ENCODE measurements at places on chromosomes 1 and 21.

- DNase-seq, result no peak
Measured at GRCh38 chr1:114209971-114210370, 56.3 kb upstream of the SYT6 start.

GRCh38 chr1:9615316-9616063 is 26.8 kb downstream of the TMEM201 start:
- peak; percentile 61 for DNase-seq

DNA sequence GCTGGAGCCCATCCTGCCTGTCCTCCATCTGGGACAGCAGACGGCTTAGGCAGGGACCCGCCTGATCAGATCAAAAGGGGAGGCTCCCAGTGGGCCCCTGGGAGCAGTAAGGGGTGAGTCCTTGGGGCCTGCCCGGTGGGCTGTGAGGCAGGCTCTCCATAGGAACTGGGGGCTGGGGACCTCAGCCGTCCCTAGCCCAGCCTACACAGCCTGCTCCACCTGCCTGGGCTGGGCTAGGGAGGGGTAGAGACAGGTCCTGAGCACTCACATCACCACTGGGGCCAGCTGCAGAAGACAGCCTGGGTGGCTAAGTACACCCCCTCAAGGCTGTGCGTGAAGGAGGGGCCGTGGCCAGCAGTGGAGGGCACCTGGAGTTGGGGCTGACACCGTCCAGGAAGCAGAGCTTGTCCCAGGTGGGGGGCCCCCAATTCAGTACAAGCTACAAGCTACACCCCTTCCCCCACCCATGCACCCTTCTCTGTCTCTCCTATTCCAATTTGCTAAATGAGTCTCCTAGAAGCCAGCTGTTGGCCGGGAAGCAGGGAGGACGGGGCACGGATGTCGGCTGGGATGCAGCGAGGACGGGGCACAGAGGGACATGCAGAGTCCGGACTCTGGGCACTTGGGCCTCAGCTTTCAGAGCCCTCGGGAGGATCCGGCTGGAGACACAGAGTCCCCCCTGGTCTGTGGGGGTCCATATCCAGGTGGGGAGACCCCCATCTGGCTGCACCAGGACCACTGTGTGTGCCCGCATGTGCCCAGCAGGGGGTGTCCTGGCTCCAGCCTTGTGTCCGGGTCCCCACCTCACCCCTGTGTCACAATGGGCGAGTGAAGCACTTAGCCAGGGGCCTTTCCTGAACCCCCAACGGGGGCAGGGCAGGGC is 1.7 kb downstream of the ISG15 start:
- DNase-seq, result no peak

DNA sequence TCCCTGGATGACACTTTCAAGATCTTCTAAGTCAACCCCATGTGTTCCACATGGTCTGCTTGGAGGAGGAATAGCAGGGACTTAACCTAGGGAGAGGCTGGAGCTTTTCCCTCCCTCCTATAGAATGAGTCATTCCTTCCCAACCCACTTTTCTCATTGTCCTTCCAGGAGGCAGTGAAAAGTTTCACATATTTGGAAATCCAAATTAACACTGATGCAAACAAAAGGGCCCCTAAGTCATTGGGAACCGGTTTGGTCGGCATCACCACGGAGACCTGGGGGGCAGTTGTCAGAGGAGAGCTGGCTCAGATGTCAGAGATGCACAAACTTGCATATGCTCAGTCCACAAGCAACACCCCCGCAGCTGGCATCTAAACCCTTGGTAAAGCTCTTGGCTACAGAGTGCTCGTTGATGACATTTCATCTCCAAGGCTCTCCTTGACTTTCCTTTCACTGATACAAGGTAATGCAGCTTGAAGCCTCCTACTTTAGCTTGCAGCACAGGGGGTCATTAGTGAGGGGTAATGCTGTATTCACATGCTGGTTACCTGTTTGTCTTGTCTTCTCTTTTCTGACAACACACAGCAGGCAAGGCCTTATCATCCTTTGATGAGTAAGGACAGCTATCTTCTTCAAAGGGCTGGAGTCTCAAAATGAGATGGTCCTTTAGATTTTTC is 12.3 kb upstream of the LRRC8D start:
- no peak for DNase-seq

DNA sequence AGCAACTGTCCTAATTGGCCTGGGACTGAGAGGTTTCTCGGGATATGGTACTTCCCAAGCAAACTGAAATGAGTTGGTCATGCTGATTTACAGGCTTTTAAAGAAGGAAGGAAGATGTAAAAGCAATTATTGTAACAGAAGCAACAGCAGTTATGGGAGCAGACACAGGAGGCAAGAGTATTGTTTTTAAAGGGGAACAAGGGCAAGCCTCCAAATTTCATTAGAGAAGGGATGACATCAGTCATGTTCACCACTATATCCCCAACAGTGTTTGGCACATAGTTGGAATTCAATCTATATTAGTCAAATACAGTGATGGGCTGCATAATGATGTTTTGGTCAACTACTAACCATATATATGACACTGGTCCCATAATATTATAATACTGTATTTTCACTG is 46.0 kb upstream of the JUN start:
- DNase-seq, result no peak
